ENCODE measurements at places on chromosomes 1 and 21.
A peak's percentile ranks its signal among the peaks of the same experiment; 100 is the strongest.

DNA sequence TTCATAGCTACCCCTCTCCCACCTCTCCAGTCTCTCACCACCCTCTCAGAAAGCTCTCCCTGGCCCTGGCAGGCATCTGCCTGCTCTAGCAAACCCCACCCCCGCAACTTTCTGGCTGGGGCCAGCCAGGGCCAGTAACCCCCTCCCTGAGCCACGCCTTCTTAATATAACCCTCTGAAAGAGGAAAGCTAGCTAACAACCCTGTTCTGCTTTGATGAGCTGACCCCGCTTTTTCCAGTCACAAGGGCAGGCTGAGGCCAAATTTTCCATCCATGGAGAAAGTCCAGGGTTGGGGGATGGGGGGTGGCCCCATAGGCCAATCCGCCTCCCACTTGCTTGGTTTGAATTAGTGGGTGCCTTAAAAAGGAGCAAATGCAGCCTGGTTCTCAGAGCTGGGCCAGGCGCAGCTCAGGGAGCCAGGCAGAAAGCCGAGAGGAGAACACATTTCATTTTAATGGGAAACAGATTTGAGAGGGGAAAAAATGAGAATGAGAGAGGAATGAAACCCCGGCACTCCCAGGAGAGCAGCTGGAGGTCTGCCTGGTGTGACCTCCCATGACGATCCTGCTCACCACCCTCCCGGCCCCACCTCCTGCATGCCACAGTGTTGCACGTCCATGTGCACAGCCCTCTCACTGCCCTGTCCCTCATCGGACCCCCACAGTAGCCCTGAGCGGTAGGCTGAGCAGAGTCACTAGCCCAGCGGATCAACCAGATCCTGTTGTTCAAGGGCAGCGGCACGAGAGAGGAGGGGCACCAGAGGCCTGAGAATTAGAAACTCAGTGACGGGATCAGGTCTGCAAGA lies 62.3 kb downstream of the OPTC start:
- no peak for DNase-seq

- no peak for DNase-seq
These were observed 85.3 kb downstream of the SPAG17 start for GRCh38 chr1:118099686-118100085.

DNA sequence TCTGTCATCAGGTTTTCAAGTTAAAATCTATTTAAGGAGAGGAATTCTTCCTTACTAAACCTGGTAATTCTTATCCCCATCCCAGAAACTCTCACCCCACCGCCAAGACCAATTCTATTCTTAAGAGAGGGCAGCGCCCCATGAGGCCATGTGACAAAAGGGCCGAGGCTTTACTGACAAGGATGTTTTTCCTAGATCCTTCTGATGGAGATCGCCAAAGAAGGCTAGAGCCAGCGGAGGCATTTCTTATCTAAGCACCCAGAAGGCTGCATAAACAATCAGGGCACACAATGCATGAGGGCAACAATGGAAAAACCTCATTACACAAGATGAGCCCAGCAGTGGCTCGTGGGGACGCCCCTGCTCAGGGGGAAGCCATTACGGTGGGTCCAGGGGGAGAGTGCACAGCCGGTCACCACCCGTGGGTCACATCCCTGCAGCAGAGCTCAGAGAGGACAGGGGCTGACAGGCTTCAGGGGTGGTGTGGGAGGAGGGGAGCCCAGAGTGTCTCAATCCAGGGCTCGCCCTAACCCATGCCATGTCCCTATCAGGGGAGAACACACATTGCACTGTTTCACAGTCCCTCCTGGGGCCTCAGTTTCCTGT lies 88.7 kb downstream of the ITPKB start:
- no peak for DNase-seq

DNA sequence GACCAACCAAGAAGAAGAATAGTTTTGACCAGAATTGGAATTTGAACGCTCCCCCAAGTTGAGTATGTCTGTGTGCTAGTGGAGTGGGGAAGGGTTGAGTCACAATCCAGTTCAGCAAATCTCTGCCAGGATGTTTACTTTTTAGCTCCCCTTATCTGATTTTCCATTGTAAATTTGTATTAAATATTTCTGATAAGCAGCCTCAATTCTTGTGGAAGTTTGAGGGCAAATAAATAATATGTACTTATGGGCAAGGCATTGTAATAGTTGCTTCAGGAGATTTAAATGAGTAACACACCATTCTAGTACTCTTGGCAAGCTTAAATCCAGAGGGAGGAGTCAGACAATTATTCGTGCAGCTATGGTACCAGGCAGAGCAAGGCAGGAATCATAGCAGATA lies 14.4 kb downstream of the CXADR start:
- no peak for DNase-seq

GRCh38 chr1:226736908-226737818 lies 1.9 kb downstream of the ITPKB start:
- DNase-seq = peak; percentile 66

- no peak for DNase-seq
These were observed 101.9 kb downstream of the SLC45A1 start for GRCh38 chr1:8419861-8420260.

DNA sequence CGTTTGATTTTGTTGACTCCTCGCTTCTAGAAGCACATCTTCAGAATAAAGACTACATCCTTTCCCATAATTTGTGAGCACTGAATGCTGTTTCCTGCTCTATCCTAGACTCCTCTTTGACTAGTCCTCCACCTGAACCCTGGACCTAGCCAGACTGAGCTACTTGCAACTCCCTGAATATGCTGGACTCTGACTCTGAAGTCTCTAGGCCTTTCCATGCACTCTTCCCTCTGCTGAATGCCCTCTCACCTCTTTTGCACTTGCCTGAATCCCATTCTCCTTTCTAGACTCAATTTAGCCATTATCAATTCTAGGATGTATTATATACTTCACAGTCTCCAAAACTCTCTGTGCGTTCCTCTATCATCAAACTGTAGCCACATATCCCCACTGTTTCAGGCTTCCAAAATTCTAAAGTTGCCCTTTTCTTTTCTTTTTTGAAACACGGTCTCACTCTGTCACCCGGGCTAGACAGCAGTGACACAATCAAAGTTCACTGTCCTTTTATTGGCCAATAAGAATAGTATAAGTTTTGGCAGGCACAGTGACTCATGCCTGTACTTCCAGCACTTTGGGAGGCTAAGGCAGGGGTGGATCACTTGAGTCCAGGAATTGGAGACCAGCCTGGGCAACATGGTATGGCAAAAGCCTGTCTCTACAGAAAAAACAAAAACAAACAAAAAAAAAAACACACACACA lies 127.0 kb downstream of the LTN1 start:
- DNase-seq = no peak

DNA sequence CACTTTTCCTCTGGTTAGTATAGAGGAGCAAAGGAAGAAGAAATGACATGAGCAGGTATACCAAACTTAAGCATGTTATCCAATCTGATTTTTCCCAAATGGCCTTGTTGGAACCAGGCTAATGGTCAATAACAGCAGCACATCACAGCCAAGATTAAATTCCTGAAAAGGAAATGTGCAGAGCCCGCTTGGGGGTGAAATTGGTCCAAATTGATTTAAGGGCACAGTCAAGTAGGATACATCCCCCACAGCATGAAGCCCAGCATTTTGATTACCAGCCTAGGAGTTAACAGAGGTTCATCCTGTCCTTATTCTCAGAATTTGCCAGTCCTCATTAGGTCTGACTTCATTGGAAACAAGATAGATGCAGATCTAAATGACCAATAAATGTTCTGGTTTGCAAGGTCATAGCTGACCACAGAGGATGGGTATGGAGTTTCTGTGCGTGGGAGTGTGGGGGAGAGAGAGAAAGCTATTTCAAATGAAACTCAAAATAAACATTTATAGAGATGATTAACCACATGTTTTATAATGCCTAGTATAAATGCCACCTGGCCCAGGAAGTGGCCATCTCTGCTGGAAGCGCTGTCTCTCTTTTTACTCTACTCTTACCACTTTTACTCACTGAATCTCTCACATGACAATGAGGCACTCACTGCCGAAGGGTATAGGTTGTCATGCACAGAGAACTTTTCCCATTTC lies 38.7 kb downstream of the RGS5 start:
- no peak for DNase-seq

GRCh38 chr1:228455715-228456114 lies 31.5 kb upstream of the RNF187 start:
- no peak for DNase-seq

DNA sequence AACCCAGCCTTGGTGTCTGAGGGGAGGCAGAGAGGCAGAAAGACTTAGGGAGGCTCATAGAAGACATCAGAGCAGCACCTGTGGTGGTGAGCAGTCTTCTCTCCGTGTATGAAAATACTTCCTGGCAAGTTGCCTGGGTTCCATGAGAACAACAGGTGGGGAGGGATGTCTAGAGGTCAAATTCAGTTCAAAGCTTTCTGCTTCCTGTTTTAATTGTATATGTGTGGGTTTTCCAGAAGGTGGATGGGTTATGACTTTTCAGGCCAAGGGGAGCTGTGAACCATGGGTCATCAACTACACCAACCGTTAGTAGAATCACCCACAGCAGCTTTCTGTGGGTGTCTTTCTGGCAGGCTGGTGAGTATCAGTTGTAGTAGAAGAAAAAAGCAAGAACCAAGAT lies 4.1 kb upstream of the FCRL2 start:
- no peak for DNase-seq

GRCh38 chr1:55695151-55695550 lies 480.0 kb upstream of the USP24 start:
- DNase-seq = no peak

DNA sequence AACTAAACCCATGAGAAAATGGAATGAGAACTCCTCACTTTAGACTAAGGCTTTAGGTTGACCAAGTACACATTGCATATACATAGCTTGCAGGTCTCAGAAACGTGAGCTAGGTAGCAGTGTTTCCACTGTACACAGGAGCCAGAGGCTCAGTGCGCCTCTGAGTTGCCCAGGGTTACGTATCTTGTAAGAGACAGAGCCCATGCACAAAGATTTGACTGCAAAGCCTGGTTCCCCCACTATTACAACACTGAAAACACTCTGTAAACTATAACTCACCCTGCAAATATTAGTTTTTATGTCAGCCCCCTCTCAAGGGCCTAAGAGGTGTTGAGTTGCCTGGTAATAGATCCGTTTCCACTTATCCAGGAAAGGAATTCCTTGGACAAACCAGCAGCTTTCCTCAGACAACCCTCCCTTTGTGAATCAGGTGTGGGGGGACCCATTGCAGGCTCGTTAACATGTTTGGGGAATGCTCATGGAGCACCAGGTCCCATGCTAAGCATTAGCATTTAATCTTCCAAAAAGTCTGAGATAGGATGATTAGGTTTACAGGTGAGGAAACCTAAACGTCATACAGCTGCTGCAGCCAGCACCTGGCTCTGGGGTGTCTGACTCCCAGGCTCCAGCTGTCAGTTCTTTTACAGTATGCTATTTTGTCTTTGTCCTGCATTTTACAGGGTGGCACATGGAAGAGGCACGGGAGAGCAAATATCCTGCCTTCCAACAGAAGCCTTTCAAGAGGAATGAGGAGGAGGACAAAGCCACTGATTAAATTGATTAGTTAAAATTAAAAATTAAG lies 25.7 kb downstream of the TENT5C start:
- no peak for DNase-seq

- DNase-seq = no peak
These were observed 6.9 kb downstream of the SERTAD4 start for GRCh38 chr1:210239349-210240111.

DNA sequence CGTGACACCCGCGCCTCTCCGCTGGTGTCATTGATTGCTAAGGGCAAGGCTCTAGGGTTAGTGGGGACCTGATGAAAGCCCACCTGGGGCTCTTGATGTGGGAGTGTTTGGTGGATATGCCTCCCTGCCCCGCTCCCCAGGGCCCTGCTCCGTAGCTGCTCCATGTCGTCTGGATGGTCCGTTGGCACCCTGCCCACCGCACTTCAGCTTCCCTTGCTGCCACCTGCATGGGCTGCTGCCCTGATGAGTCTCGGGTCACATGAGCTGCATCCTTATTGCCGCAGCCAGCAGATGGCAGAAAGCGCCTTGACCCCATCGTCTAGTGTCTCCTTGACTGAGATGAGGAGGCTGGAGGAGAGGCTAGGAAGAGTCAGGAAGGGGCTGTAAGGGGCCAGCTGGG lies 439.4 kb downstream of the CAMTA1 start:
- no peak for DNase-seq

GRCh38 chr1:65048335-65048734 lies 82.0 kb upstream of the JAK1 start:
- DNase-seq = no peak

DNA sequence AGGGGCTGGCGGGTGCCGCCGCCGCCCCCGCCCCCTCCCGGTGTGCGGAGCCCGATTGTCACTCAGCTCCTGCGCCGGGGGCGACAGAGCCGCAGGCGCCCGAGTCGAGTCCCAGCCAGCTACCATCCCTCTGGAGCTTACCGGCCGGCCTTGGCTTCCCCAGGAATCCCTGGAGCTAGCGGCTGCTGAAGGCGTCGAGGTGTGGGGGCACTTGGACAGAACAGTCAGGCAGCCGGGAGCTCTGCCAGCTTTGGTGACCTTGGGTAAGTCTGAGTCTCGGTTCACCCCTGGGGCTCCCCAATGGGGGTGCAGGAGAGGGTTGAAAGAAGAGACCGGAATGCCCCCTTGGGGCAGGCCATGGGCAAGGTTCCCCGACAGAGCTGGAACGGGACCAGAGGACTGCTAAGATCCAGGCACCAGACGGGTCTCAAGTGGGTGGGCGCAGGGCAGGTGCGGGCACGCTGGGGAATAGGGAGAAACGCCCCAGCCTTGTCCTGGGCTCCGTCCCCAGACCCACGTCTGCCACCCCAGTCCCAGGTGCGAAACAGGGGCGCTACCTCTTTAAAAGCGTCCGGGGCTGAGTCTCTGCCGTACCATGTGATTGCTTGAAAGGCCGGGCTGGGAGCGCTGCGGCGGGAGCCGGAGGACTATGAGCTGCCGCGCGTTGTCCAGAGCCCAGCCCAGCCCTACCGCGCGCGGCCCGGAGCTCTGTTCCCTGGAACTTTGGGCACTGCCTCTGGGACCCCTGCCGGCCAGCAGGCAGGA lies at the start of gene ADORA1:
TSS of gene ADORA1 (plus strand) at position 61 of the 765 bp plus-strand sequence. CDS start 1,116 bp downstream, outside the sequence.
- DNase-seq = no peak

DNA sequence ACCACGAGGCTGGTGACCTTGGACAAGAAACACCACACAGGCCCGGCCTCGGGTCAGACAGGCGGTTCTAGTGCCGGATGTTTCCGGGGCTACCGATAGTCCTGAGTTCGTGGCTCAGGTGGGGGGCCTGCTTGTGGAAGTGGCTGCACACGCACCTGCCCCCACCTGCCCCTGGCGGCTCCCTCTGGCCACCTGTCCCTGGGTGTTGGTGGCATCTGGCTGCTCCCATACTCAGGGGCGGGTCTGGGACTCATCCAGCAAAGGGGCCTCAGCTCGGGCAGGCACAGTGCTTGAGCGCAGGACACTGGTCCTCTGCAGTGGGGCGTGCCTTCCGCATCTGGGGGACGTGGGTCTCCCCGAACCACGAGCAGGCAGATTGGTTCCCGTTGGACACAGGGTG lies 33.6 kb downstream of the TP73 start:
- DNase-seq = no peak

DNA sequence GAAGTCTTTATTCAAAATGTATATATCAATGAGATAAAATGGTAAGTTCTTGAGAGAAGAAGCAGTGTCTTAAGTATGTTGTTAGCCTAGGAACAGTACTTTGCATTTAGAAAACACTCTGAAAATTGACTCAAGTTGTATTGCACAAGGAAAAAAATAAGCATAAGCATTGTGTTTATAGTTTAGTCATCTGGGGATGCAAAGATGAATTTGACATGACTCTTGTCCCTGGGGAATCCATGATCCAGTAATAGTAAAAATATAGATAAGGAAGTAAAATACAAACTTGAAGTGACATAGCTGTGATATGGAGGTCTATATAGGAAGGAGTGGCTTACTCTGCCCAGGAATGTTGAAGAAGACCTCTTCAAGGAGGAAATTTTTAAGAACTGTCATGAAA lies 185.0 kb upstream of the PTBP2 start:
- DNase-seq = no peak
